ENCODE measurements at places on chromosomes 2 and 18.

DNA sequence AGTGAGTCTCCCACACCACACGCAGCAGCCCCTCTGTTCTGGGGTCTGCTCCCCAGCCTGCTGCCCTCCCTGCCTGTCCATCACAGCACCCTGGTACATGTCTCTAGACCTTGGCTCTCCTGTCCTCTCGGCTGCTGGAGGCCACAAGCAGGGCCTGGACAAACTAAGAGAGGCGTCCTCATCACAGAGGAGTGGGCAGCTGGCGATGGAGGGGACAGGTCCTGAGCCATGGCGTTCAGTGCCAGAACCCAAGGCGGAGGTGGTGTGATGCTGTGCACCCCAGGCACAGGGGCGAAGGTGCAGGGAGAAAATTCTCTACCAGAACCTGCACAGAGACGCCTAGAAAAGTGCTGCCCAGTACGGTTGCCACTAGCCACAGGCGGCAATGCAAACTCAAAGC lies 47.4 kb downstream of the BIN1 start:
- DNase-seq, result no peak

- DNase-seq, result no peak
Measured at GRCh38 chr2:45944074-45944473, 292.6 kb downstream of the PRKCE start.

DNA sequence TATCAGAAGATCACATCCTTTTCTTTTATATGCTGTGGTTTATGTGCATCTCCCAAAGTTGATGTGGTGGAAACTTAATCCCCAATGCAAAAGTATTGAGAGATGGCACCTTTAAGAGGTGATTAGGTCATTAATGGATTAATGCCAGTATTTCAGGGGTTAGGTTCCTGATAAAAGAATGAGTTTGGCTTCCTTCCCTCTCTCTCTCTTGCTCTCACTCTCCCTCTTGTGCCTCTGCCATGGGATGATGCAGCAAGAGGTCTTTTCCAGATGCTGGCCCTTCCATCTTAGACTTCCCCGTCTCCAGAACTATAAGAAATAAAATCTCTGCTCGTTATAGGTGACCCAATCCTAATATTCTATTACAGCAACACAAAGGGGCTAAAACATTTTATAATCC lies 85.0 kb downstream of the TTC27 start:
- DNase-seq, result no peak

DNA sequence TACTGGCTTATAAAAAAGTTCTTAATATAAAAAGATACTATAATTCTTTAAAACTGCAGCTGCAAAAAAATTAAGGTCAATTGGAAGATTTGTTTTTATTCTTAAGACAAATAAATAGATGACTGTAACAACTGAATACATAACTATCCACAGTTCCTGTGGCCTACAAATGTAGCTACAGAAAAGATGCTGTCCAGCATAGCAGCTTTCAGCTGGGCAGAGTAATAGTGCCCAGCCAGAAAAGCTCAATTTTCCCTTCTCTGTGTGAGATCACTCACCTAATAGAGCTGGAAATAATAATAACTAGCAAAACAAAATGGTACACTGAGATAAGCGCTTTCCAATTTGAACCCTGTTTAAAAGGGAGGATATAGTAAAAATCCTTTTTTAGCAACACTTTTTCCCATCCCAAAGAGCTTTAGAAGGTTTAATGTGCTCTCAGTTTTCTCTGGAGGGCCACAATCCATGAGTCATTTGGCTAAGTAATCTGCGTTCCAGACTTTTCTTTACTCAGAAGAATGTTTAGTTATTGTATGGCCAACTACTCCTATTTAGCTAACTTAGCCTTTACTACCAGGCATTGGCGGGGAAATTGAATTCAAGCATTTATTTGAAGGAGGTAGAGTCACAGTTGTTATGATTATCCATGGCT lies 158.1 kb upstream of the SLC39A10 start:
- no peak for DNase-seq

DNA sequence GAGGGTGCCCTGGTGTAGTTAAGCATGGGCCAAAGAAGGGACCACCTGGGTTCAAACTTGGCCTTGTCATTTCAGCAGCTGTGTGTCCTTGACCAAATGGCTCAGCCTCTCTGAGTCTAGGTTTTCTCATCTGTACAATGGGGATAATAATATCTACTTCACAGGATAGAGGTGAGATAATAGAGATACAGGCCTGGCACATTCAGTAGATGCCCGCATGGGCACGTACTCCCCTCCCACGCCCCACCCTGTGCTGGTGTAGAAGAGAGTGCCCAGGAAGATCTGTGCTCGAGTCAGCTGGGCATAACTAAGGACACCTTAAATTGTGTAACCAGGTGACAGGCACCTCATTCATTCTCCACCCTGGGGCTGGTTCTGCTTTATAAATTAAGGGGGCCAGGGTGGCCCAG lies 8.4 kb upstream of the TMEM185B start:
- no peak for DNase-seq

DNA sequence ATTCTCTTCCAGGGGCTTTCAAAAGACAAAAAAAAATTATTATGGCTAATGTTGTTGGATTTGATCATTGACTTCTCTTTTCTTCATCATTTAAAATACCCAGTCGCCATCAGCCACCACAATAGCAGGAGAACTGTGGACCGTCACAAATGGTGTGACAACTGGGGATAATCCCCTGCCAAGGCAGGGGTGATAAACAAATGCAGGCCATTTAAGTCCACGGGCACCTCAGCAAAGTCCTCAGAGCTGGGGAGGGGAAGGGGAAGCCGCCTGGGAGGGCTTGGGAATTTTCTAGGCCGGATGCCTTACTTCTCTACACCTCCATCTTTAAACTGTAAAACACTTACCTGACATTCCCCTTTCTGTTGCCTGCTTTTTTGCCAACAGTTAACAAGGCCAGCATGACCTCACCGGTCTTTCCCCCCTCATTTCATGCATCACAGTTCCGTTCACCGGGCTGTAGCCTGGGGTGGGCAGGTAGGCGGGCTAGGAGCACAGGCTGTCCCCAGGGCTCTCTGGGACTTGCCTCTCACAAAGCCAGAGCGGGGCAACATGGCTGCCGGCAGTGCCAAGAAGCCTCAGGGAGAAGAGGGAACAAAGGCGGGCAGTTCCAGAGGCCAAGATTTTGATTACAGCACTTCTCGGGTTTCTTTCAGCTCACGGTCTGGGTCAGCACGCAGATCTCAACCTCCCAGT lies 820.4 kb downstream of the BCL11A start:
- DNase-seq, result no peak

- DNase-seq, result no peak
Measured at GRCh38 chr18:31954349-31954748, 11.4 kb upstream of the TRAPPC8 start.

- DNase-seq, result no peak
Measured at GRCh38 chr2:219567791-219568361, 3.5 kb downstream of the OBSL1 start.

- DNase-seq, result no peak
Measured at GRCh38 chr2:240304746-240305161, 130.7 kb upstream of the GPC1 start.

DNA sequence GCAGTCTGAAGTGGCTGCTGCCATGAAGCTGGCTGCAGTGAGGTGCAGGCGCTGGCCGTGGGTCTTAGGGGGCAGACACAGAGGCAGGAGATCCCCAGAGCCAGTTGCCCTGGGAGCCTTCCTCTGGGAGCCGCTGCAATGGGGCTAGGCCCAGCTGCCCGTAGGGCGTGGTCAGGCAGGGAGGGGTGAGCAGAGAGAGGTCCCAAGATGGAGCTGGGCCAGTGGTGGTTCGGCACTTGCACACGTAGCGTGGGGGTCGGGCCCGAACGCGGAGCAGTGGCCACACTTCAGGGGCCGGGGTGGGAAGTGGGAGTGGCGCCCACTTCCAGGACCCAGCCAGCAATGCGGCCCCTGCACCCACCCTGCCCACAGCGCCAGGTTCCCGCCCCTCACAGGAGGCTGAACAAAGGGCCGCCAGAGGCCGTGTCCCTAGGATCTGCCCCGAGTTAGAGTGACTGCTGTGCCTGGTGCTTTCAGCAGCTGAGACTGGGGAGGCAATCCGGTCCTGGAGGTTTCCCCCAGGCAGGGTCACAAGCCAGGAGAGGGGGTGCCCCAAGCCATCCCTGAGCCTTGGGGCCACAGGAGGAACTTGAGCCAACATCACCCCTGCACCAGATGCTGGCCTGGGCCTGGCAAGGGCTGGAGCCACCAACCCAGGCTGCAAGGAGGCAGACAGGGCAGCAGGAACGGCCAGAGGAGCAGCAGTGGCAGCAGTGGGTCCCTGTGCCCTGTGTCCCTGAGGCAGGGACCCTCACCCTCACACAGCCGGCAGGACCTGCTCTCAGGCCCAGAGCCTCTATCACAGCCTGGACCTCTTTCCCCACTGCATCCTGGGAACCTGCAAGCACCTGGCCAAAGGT lies 21.3 kb upstream of the SP140L start:
- no peak for DNase-seq

DNA sequence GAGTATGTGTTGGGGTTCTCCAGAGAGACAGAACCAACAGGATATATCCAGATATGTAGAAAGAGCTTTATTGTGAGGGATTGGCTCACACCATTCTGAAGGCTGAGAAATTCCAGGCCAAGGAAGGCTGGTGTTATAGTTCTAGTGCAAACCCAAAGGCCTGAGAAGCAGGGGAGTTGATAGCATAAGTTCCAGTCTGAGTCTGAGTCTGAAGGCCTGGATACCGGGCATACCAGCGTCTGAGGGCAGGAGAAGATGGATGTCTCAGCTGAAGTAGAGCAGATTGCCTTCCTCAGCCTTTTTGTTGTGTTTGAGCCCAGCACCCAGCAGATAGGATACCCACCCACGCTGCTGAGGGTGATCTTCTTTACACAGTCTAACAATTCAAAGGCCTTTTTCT lies 211.7 kb upstream of the RASGRP3 start:
- DNase-seq, result no peak

- peak; percentile 38 for DNase-seq
Measured at GRCh38 chr2:54673501-54673998, 49.9 kb upstream of the EML6 start.

GRCh38 chr18:75321431-75321830 lies 106.1 kb downstream of the SMIM21 start:
- no peak for DNase-seq

DNA sequence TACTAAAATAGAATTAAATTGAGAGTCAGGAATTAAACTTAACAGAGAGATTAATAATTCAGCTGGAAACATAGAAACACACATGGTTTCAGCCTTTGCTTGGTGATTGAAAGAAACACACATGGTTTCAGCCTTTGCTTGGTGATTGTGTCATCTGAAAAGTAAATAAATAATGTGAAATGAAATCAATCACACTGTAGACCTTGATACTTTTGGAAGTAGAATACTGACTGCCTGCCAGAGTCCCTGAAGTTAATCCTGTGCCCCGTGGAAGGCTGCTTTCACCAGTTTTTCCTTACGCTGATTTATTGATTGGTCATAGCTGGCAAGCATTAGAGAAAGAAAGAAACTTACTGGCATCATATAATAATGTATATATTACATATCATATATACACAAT lies 1252.7 kb upstream of the FAM98A start:
- no peak for DNase-seq

DNA sequence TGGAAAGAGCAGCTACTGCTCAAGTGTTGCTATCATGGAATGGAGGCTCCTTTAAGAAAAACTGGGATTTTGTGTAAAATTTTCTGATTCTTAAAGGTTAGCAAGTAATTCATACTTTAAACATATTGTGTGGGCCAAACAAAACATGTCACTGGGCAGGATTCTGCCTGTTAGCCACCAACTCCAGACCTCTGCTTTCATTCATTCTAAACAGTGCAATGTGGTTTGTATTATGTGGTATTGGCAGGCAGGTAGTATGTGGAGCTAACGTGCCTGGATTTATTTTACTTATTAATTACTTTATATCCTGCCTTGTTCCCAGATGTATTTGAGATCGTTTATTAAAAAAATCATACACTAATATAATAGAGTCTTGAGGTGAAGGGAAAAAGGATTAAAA lies 1521.3 kb upstream of the ACVR2A start:
- DNase-seq, result no peak

- no peak for DNase-seq
Measured at GRCh38 chr2:100339823-100340222, 17.5 kb upstream of the LONRF2 start.

- no peak for DNase-seq
Measured at GRCh38 chr2:73870084-73870483, 22.7 kb upstream of the ACTG2 start.

DNA sequence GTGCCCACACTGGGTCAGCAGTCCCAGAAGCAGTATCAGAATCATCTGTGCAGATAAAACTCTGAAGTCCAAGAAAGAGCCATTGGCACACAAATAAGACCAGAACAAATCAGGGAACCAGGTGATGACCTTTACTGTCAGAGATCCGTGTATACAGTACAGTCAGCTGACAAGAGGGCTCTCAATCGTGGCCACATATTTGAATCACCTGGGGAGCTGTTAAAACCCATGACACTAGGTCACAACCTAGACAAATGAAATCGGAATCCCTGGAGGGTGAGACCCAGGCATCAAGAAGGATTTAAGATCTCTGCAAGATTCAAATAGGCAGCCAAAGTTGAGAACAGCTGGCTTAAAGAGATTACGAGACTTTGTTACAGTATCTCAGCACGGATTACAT lies 807.1 kb downstream of the RNF144A start:
- no peak for DNase-seq

- DNase-seq, result no peak
Measured at GRCh38 chr2:156338578-156338977, 6.1 kb upstream of the NR4A2 start.

GRCh38 chr18:39453356-39453755 lies 1887.8 kb upstream of the CELF4 start:
- DNase-seq, result no peak

DNA sequence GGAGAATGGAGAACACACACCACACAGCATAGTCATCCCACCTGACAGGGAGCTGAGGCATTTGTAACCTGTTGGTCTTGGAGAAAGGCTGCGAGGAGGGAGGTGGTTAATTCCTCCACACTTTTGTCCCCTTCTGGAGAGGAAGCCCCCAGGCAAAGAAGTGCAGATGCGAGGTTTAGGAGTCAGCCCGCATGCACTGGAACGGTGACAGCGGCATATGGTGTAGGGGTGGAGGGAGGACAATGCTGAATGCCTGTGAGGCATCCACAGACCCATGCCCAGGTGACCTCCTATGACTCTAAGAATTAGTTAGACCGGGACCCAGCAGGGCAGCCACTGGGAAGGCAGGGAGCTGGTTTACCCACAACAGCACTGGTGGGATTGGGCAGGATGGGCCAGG lies 12.2 kb downstream of the SPATA3 start:
- DNase-seq, result no peak

DNA sequence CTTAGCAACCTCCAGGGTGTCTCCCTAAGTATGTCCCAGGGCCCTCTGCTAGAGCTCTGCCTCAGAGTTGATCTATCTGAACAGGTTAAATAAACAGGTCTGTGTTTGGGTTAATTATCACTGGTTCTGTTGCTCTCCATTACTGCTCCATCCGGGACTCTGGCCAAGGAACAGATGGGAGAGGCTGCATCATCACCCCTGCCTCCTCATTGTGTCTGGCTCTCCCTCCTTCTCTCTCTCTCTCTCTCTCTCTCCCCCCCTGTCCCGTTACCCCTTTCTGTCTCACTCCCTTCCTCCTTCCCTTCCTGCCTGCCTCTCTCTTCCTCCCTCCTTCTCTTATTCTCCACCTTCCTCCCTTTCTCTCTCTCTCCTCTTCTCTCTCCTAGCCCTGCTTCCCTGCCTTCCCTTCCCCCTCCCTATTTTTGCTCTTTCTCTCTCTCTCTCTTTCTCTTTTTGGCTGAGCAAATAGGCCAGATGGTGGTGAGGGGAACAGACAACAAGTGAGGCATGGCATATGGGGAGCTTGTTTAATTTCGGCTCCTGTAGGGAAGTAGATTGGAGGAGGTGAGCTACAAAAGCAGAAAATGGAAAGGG lies 62.1 kb downstream of the SETBP1 start:
- DNase-seq, result no peak

Data from GM06990 (cell line).